Left renal pelvis (tissue), 4 donors: ENCODE measurements at places on chromosomes 1 and 21.

GRCh38 chr1:147611021-147611426 is 59.3 kb downstream of the ACP6 start:
- no peak for DNase-seq

GRCh38 chr1:20884513-20884912 is 97.4 kb upstream of the HP1BP3 start:
- DNase-seq = no peak

DNA sequence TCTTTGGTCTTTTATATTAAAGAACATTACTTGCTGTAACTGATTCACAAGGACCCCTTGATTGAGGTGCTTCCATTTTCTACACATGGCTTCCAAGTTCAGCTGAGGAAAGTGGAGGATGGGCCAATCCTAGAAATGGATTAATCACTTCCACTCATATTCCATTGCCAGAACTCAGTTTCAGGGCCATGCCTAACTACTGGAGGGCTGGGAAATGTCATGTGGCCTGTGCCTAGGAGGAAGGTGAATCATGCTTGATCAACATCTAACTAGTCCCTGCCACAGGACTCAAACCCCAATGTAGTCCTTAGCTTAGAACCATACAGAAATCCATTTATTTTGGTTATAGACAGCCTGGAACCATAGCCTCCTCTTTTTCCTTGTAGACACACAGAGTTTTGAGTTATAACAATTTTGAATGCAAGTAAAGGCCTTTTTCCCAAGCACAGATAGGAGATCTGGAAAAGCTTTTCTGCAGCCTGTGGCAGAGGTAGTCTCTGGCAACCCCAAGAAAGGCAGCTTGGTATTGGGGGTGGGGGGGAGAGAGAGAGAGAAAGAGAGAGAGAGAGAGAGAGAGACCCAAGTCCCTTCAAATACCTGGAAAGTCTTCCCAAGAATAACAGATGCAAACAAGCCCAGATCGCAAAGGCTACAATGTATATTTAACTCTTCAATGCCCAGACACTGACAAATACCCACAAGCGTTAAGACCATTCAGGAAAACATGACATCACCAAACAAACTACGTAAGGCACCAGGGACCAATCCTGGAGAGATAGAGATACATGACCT is 12.5 kb downstream of the MAST2 start:
- DNase-seq = no peak

DNA sequence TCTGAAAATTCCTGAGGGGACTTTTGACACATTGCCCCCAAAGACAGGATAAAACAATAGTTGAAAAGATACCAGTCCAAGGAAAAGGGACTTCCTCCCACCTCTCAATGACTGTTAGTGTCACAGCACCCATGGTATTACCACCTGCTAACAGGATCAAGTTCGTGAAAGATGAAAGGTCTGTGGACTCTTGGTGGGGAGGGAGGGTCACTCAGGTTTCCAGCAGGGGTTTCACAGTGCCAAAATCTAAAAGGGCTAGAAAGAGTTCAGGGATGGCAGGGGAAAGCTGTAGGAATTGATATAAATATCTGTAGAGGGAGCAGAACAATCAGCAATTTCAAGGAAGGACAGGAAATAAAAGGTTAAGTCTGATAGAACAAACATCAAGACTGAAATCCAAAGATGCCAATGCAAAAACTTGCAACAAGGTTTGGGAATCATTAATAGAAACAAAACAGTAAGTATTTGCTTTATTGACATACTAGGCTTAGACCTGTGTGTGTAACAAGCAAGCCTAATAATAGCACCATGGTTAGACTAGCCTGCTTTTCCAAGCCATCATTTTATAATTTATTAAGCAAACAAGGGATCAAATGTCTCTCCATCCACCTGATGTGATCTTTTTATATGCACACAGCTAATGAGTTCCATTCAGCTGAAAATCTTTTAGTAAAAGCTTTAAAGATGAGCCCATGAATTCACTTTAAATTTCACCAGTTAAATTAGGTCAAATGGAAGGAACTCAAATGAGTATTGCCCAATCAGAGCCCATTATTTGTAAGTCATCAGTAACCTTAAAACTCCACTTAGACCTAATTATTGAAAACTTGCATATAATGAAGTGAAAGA is 3.7 kb downstream of the MCL1 start:
- no peak for DNase-seq

- DNase-seq = no peak
These were observed 3.0 kb upstream of the TSPAN1 start for GRCh38 chr1:46171871-46172270.

GRCh38 chr1:27937524-27937836 is 2.7 kb downstream of the SMPDL3B start:
- DNase-seq = no peak

- no peak for DNase-seq
These were observed 53.8 kb downstream of the MACF1 start for GRCh38 chr1:39258146-39258924.

DNA sequence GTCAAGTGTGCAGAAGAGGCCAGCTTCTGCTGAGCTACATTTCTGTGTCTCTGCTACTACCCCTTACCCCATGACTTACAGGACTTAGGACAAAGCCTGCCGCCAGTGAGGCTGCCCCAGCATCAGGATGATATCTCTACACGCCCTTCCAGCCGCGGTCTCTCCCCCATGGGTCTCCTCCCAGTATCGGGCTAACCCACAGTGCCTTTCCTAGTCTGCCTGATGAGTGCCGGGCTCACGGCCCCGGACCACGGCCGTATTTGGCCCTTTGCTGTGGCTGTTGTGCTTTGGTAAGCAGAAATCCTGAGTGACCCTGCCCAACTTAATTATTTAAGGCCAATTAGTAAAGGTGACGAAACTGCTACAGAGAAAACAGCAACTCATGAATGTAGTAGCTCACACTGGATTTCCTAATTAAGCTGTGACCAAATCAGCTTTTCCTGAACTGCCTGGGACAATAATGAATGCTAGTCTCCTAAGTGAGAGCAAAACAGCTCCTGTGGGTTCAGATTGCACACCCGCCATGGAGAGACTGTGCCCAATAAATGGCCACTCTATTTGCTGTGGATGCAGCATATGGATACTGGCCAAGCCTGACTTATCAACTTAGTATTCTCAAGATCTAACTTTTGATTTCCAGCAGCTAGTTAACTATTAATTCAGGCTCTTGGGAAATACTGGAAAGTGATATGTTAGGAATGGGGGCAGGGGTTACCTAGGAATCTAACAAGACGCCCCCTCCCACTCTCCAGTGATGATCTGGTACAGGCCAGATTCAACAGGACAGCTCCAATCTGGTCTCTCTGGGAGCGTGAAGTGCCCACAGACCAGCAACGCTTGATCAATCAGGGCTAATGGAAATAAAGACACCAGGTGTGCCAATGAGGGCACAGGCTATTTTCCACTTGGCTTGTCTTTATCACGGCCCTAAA is 123.3 kb upstream of the IFFO2 start:
- DNase-seq = peak; percentile 58

DNA sequence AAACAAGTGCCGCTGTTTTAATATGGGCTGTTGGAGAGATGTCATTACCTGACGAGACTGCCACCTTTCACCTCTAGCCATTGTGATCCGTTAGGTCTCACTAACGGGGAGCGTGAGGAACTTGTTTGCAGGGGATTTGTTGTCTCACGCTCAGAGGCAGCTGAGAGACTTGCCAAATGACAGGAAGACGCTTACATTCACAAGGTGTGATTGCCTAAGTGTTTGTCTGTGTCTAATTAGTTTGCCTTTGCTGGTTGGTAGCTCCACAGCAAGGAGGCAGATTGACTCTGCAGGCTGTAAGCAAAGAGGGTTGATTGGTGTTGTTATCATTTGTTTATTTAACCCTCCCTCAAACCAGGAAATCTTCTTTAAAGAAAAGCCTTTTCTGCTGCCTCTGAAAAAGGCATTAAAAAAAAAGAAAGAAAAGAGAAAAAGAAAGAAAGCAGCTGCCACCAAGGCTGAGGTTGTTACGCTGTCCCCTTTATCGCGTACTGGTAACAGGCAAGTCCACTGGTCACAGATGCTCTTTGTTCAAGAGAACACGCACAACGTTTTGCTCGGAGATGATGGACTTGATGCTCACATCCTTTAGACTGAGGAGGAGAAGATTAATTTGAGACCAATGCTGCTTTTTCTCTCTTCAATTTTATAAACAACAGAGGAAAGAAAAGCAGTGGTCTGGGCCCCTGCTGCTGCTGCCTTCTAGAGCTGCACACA is 203.9 kb downstream of the ZNF326 start:
- no peak for DNase-seq

DNA sequence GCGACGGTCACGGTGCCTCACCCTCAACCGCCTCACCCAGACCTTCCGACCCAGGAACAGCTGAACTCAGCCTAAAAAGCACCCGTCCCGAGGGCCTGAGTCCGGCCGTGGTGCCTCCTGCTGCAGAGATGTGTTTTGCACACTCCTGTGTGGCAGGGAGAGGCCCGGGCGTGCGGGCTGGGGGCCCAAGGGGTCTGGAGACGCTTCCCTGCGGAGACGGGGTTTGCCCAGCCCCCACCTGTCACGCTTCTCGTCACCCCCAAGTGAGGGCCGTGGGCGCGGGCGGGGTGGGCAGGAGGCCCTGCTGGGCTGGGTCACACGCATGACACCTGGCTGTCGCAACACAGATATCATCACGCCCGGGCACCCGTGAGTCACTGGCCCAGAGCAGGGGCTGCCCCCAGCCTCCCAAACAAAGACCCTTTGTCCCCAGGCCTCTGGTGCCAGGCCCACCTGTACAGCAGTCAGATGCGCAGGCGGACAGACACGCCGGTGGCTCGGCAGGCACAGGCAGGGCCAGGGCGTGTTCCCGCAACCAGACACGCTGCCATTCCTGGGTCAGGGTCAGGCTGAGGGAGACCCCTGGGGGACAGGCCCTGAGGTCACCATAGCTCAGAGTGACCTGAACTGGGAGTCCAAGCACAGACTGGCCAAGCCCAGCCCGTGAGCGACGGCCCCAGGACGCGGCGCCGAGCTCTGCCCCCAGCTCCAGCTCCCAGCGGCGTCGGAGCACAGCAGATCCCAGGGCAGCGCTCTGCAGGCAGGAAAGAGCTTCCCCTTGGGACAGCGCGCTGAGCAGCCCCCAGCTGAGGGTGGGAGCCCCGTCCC is 6.1 kb downstream of the B3GALT6 start:
- DNase-seq = no peak

GRCh38 chr1:156813750-156814570 is 2.7 kb downstream of the SH2D2A start:
- DNase-seq = no peak

DNA sequence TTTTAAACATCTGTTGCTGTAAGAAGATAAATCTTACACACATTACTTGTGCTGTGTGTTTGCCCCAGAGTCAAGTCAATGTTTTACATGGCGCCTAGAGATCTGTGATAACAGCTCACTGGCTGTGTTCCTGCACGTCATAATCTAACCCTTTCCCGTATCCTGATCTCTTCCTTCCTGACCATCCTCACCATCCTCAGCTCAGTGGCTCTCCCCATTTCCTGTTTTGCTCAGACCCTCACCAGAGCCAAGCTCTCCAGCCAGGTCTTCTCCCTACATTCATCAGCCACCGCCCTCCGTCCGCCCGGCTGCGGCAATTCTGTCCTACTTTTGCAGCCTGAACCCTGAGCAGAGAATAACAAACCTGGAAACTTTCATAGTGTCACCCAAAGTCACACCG is 824.7 kb downstream of the USP25 start:
- DNase-seq = no peak

DNA sequence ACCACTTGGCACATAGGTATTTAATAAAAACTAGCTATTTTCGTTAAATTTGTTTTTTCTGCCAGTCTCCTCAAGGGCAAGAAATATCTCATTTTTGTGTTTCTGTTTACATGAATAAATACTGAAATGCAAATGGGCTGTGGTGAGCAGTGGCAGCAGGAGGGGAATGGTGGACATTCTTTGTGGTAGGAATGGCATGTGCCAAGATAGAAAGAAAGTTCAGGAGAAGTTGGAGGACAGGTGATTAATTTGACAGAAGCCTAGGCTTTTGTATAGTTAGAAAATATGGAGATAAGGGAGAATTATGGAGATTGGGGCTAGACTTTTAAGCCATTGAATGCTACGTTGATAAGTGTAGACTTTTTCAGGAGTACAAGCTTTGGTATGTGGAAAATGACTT is 8.6 kb downstream of the RAP1A start:
- no peak for DNase-seq

DNA sequence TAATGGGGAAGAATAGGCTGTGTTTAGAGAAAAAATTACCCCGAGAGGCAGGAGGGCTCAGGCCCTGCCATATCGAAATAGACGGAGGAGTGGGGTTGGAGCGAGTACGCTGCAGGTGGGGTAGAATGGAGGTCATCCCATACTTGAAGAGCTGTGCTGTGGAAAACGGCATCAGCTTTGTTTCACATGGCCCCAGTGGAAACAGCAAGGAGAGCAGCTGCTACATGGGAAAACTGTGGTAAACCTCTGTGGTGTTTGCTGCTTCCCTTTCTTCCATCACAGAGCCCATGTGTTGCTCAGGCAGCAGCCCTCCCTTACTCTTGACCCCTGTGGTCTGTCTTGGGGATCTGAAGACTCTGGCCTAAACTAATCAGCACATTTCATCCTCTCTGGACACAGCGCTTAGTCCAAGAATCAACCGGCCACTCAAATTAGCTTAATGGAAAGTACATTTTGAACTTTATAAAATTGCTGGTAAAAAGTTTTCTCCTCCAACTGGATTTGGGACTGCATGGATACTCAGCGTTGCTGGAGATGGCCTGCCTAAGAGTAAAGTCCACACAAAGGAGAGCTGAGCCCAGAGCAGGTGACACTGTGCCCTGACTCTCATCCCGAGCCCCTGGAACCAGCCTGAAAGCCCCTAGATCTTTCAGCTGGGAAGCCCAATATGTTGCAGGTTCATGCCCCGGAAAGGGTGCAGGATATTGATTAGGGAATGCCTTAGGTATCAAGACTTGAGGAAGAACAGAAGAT is 127.1 kb upstream of the GADD45A start:
- no peak for DNase-seq

DNA sequence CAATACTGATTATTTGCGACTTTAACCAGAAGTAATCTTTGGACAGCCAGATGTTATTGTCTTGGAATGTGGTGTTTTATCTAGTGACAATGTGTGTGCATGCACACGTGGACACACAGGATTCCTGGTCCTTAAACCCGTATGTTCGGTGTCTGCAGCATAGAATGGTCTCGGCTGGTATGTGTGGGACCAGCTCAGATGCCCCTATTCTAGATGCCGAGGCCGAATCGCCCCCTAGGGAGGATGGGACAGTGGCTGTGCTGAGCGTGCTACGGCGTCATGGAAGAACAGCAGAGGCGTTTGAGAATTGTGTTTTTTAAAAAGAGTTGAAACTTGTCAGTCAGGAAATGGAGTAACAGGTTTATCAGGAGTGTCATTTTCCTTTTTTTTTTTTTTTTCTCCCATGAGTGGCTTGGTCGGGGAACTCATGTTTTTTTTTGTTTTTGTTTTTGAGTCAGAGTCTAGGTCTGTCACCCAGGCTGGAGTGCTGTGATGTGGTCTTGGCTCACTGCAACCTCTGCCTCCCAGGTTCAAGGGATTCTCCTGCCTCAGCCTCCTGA is 30.1 kb downstream of the SKI start:
- DNase-seq = no peak

- DNase-seq = no peak
These were observed 93.9 kb downstream of the GLIS1 start for GRCh38 chr1:53644909-53645689.

- DNase-seq = no peak
These were observed 26.9 kb upstream of the GPR88 start for GRCh38 chr1:100511058-100511457.

- no peak for DNase-seq
These were observed 24.6 kb downstream of the CR1L start for GRCh38 chr1:207669528-207670009.

- DNase-seq = no peak
These were observed 32.0 kb upstream of the EXO1 start for GRCh38 chr1:241816008-241816407.

GRCh38 chr1:196059210-196059609 is 549.0 kb downstream of the KCNT2 start:
- no peak for DNase-seq

- no peak for DNase-seq
These were observed 88.3 kb upstream of the SLC44A3 start for GRCh38 chr1:94731891-94732290.
